ENCODE measurements at places on chromosomes 1 and 21.

GRCh38 chr1:83761167-83762038, 237.5 kb downstream of the TTLL7 start:
- peak; percentile 23 for DNase-seq

GRCh38 chr1:198096390-198096789, 60.4 kb upstream of the NEK7 start:
- no peak for DNase-seq

DNA sequence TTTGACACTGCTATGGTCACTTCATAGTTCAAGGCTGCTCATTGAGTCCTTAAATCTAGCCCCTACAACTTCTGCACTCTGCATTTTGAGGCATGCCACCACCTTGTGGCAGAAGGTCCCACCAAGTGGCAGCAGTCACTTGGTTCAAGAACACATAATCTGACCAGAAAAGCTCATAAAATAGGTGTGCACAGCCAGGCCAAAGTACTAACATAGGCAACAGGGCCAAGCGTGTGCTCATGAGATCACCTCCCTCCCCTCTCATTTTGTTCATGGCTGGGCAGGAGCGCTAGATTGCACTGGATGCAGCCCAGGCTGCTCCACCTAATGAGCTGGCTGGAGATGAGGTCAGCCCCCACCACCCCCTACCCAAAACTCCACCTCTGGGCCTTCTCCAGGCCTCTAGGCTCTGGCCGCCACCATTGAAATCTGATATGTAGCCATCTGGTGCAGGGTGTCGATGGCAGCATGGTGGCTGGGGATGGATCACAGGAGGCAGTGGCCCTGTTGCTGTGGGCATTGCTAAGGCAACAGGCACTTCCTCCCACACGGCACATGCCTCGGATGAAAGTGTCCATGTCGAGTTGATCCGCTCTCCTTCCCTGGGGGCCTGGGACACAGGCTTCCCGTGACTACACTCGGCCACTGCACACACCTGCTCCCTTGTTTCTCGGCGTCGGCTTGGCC, 193.2 kb downstream of the TRABD2B start:
- DNase-seq = peak; percentile 68

DNA sequence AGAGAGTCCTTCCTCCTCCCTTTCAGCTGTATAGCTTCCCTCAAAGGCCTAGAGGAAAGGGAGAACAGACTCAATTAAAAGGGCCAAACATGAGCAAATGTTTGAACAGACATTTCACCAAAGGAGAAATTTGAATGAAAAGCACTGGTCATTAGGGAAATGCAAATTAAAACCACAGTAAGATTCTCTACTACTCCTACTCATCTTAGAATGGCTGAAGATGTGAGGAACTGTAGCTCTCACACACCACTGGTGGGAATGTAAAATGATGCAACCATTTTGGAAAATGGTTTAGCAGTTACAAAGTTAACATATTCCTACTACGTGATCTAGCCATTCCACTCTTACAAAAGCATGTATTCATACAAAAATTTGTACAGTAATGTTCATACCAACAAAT, 253.0 kb upstream of the HOOK1 start:
- no peak for DNase-seq

GRCh38 chr1:192632641-192633532, 3.1 kb upstream of the RGS13 start:
- DNase-seq = no peak

DNA sequence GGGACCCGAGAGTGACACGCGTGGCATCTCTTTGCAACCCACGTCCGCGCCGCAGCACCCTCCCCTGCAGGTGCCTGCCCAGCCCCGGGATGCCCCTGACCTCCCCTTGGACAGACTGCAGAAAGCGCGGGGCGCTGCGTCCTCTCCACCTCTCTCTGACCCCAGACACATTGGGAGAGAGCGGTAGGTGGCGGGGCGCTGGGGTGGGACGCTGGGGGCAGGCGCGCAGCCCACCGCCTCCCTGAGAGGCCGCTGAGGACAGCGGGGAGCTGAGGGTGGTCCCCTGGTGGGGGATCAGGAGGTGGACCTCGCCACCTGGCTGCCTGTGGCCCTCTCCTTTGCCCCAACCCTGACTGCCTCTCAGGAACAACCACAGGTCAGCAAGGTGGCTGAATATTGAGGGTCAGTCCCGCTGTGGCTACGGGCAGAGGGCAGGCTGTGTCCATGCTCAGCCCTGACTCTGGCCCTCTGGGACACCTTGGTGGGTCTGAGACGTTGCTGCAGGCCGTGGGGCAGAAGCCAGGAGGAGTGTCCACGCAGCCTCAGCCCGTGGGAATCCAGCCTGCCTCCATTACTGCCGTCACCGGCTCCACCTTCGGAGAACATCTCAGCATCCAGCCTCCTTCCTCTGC, 761 bp upstream of the UBE2J2 start:
- DNase-seq = no peak

GRCh38 chr1:84202126-84202525, 58.1 kb downstream of the PRKACB start:
- DNase-seq = no peak

- DNase-seq = no peak
These were observed 25.4 kb downstream of the HMGCS2 start for GRCh38 chr1:119743308-119743707.

GRCh38 chr1:38818175-38818976, 41.2 kb downstream of the RRAGC start:
- DNase-seq = no peak

- no peak for DNase-seq
These were observed 6.2 kb downstream of the ERO1B start for GRCh38 chr1:236275586-236275985.

DNA sequence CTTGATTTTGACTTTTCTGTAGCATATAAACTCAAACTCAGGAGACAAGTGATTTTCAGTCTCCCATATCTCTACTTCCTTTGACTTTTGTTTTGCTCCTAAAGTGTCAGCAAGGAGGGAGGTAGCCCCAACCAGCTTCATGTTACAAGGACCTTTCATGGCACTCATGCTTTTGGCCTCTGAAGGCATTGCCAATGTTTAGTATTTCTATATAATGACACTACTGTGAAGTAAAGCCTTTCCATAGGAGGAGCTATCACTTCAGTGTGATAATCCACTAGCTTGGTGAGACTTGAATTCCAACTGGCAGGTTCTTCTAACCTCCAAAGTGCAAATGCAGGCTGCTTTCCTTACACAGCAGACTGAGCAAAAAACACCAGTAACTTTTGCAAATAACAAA, 14.4 kb downstream of the COLGALT2 start:
- no peak for DNase-seq

GRCh38 chr1:10670190-10670589, 126.3 kb downstream of the CASZ1 start:
- DNase-seq = no peak

DNA sequence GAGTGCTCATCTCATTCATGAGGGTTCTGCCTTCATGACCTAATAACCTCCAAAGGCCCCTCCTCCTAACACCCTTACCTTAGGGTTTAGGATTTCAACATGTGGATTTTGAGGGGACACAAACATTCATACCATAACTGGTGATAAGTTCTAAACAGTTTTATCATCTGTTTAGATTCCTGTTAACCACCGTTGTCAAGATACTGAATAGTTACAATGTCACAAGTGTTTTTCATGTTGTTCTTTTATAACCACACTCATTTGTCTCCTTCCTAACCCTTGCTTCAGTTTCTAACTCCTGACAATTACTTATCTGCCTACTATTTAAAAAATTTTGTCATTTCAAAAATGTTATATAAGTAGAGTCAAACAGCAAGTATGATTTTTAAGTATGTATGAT, 86.0 kb downstream of the NCAM2 start:
- no peak for DNase-seq

DNA sequence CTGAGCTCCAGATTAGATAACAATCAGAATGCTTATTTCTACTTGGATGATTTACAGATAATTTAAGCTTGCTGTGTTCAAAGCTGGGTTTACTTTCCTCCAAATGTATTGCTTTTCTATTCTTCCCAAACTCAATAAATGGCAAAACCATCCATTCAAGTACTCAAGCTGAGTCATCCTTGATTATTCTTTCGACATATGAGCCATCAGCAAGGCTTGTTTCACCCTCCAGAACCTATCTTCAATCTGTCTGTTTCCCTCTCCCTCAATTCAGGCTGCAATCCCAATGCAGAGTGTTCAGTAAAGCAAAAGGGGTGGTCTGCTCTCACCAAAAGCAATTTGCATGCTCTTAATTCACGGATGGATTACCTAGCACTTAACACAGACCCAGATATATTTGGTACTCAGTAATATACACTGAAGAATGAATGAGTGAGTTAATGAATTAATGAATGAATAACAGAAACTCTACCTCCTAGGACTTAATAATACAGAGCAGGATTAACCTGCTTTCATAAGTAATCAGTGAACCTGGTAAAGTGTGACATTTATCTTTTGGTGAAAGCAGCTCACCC, 41.9 kb downstream of the DDR2 start:
- DNase-seq = no peak

DNA sequence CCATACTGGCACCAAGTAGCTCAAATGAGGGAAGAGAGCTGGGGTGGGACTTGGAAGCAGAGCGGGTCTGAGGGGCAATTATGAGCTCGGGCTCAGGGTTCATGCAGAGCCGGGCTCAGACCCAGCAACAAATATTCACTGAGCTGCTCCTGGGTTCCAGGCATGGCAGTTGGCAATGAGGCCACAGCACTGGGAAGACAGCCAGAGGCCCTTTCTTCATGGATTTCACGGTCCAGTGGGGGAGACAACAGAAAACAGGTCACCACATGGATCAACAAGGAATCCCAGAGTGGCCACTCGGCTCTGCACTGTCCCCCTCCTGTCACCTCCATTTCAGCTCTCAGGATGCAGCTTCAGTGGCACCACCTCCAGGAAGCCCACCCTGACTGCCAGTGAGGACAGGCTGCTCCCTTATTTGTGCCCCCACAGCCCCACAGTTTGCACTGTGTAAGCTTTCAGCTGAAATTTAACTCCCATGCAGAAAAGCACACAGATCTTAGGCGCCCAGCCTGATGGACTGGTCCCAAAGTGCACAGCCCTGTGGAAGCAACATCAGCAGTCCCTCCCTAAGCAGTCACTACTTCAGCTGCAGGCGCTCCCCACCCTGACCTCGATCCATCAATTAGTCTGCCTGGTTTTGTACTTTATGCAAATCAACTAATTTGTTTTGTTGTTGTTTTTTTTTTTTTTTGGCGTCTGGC, 22.4 kb downstream of the ARHGEF19 start:
- DNase-seq = no peak

DNA sequence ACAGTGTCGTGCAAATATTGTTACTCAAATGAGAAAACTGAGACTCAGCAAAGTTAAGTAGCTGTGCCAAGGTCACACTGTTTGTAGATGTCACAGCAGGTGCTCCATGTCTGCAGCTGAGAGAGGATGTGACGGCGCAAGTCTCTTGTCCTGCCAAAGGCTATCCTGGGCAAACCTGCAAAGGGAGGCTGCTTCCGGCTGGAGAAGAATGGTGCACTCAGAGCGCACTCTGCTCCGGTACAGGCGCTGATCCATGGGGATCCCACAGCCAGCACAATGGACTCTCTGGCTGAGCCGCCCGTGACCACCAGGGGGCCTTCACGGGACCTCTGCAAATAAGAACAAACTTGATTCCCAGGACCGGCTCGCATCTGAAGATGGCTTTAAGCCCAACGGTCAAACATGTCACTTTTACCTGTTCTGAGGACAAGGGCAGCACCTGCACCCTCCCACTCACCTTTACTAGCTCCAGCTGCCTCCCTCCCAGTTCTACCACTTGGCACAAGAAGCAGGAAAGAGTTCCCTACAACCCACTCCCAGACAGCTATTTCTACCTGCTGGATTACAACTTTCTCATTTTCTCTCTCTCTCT, 21.9 kb downstream of the RD3 start:
- DNase-seq = peak; percentile 36

GRCh38 chr1:15283526-15283925, 36.5 kb downstream of the FHAD1 start:
- no peak for DNase-seq

DNA sequence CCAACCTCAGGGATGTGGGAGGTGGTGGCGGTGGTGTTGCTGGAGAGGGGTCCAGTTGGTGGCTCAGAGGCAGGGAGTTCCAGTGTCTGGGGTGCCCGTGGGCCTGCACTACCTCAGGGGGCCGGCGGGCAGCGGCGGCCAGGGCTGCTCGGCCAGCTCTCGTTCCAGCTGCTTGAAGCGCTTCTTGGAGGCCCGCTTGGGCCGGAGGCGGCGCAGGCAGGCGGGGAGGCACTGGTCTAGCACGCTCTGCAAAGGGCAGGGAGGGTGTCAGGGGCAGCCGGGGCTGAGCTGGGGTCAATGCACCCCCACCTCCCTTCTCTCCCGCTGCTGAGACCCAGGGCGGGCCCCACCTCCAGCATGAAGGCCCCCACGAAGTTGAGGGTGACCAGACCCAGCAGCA, 5.7 kb upstream of the MFAP2 start:
- DNase-seq = no peak

DNA sequence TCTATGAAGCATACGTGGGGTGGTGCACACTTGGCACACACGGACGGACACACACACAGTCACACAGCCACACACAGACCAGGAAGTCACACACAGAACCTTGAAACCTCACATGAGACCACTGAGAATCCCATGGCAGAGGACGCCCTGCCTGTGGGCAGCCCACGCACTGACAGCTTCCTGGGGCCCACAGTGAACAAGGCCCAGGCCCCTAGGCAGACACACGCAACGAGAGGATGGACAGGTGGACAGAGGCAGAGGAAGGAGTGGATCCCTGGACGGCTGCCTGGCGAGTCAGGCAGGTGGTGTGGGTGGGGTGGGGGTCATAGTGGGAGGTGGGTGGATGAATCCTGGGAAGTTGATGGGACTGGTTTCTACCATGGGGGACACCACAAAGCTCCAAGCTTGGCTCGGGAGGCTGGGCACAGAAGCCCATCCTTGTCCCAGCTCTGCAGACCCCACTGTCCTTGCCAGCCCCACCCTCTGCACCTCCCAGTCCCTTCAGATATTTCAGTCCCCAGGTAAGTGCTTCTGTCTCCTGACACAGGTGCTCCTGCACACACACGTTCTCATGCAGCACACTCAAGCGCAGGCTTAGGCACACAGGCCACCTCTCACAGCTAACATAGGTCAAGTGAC, 49.1 kb downstream of the WNT9A start:
- DNase-seq = no peak

DNA sequence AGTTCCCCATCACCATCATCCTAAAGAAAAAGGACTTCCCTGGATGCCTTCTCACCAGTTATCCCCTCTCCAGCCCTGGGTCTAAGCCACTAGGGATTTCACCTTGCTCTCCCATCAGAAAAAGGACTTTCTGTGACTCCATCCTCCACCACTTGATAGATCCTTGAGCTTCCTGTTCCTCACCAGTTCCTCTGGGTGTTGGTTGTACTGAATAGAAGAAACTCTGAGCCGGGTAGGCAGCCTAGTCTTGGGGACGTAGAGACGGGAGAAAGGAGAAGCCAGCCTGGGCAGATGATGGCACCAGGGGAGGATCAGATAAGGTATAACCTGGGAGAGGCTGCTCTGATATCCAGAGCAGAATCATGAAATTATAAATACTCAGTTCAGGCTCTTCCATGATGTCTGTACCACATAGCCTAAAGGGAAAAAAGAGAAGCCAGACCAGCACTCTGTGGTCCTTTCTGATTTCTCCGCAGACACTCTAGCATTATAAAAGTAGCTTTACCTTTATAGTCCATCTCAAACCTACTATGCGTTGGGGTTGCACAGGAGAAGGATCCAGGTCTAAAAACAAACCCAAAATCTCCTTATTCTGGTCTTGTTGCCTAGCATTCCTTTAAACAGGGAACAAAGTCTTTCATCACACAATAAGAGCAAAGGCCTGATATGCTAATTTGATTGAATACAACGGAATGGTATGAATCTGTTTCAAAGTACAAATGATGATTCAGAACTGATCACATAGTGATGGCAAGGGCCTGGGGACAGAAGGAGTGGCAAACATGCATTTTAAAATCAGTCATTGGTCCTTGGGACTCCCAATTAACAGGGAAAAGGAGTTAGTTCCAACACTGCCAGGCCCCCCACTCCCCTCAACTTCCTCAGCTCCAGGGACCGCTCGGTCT, 1.2 kb upstream of the CD34 start:
- no peak for DNase-seq

All from NCI-H1417 (cell line).